ENCODE measurements at places on chromosomes 7 and 10.

DNA sequence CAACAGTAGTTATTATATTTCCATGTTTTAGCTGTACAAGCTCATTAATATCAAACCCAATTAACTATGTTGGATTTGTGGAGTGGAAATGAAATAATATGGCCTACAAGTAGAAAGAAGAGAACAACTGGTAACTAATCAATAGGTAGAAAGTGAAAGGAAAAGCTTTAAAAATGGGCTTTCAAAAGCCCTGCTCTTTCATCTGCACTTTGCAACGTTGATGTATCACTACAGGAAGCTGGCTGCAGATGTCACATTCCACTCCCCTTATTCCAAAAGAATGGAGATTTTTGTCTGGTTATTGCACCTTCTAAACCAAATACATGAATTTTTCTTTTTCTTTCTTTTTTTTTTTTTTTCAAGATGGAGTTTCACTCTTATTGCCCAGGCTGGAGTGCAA lies 11.7 kb upstream of the MKI67 start:
- DNase-seq = no peak

- no peak for DNase-seq
Measured at GRCh38 chr7:84042110-84042539, 152.5 kb downstream of the SEMA3A start.

- no peak for DNase-seq
Measured at GRCh38 chr7:106111655-106112117, 426 bp downstream of the SYPL1 start.

DNA sequence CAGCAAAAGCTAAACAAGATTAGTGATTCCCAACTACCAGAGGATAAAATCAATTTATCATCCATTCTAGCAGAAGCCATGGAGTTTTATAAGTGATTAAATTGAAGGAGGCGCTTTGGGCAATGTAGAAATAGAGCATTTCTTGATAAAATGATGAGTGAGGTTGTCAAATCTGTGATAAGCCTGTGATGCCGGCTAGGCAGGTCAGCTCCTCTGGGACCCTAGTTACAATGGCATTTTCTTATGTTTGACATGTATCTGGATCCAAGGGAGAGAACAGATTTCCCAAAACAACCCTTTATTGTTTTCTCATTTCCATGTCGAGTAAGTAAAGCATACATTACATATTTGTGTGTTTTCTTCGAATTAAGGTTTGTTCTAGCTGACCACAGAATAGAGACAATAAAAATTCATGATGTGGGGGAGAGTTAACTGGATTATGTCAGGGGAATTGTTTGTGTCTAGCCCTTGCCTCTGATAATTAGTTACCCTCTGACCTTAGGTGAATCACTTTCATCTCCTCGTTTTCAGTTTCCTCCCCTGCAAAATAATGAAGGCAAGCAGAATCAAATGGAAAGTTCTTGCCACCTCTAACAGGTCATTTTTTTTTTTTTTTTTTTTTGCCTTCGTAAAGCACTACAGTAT lies 378.5 kb downstream of the CNTNAP2 start:
- DNase-seq = no peak

DNA sequence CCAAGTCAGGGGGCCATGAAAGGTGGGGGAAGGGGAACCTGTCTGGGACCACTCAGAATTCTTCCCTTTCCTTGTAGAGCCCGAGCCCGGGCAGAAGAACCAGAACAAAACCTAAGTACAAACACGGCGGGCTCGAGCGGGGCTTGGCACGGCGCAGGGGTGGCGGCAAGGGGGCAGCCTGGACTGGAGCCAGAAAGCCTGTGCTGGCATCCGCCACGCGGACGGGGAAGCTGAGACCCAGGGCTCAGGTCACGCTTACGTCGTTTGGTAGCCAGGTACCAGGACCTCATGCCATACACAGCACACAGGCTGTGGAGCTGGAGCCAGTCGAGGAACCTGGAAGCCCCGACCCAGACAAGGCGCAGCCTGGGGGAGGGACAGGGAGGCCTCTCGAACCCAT lies 6.6 kb upstream of the GPER1 start:
- DNase-seq = no peak

- no peak for DNase-seq
Measured at GRCh38 chr7:83451501-83452045, 197.4 kb downstream of the SEMA3E start.

DNA sequence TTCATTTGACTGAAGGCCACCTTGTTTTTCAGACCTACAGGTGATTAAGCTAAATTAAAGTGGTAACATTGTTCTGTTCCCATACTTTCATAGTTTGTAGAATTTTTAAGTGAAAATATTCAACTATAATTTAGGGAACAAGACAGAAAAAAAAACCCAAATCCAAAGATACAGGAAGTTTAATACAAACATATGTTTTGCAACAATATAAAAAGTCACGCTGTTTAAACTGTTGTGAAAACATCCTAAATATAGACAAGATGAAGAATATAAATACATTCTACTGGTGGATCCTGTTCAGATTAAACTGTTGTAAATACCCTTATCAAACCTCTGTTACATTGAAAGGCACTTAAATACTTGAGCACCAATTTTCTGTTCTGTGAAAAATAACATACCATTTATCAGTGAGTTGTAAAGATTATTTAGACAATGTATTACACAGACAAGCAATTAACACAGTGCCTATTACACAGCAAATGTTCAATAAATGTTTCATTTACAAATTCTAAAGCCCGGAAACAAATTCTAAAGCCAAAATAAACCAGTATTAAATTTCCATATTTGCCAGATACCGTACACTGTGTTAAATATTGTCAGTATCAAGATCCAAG lies 14.2 kb downstream of the ASZ1 start:
- no peak for DNase-seq

DNA sequence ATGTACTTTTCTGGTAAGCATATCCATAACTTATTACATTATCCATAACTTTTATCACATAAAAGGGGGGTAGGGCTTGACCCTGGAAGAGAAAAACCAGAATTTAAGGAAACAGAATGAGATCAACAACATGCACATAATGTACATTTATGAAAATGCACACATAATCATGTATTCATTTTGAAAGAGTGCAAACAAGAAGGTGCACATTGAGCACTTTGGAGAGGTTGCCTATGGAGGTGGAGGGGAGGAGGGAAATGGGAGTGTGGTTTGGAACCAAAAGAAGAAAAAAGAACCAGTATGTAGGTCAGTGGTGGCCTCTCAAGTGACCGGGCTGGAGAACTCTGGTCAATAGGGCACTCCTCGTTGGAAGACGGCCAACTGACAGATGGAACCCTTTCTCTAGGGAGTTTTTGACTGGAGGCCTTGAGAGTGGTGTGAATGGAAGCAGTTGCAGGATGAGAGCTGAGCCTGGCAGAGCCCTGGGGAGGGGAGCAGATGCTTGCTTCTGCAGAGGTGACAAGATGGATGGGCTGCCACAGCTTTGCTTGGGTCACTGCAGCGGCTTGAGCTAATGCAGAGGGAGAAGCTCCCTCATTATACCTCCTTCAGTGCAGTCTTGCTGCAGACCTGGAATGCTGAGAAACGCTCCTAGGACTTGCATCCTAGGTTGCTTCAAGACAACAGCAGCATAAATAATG lies 192.7 kb downstream of the SEC23IP start:
- DNase-seq = no peak

DNA sequence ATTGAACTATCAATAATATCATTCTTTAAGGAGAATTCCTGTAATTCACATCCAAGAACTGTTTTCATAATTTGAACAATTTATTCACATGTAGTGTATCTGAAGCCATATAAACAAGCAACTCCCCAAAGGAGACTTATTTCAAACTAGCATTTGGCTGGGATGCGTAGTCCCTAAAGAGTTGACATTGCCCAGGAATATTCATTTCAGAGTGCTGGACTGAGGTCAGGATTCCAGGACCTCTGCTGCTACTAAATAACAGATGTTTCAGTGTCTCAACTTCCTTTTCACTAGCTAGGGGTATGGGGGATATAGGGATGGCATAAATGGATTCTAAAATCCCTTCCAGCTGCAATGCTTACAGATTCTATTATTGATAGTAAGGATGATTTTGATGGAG lies 177.0 kb downstream of the TSPAN12 start:
- DNase-seq = no peak

All from activated CD4-positive, alpha-beta T cell treated with anti-CD3 and anti-CD28 coated beads, Interleukin-2, amount 50 U/mL, for 24 hours (primary cell).